ENCODE measurements at places on chromosomes 6 and 20. TPM values are rescaled to one million over a fixed set of nuclear protein-coding genes. Genes with fewer than 3 reads are reported as not detected.
A peak's percentile ranks its signal among the peaks of the same experiment; 100 is the strongest.

Gene SLC17A3
- total RNA-seq: not detected

Gene SRMS
- not detected for total RNA-seq

Gene KCNK5
- 6.1 TPM for total RNA-seq

Gene FKBP1C
- total RNA-seq: not detected

DNA sequence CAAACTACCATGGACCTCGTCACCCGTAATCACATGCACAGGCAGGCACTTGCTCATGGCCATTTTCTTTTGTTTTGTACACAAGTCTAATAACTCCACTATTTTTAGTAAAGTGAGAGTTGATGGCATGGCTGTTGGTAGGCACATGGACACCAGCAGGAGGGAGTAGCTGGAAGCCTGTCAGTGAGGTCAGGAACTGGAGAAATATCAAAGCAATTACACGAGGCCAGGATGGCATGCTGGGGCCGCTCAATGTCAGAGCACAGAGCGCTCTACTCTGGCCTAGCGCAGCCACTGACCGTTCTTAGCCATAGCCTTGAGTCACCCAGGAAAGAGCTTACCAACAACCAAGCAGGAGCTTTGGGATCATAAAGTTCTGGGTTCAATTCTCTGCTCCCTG is 36.1 kb upstream of the GTSF1L start:
- DNase-seq: no peak

GRCh38 chr6:33768644-33769120 is 20.2 kb downstream of the LEMD2 start:
- DNase-seq: peak; percentile 80

DNA sequence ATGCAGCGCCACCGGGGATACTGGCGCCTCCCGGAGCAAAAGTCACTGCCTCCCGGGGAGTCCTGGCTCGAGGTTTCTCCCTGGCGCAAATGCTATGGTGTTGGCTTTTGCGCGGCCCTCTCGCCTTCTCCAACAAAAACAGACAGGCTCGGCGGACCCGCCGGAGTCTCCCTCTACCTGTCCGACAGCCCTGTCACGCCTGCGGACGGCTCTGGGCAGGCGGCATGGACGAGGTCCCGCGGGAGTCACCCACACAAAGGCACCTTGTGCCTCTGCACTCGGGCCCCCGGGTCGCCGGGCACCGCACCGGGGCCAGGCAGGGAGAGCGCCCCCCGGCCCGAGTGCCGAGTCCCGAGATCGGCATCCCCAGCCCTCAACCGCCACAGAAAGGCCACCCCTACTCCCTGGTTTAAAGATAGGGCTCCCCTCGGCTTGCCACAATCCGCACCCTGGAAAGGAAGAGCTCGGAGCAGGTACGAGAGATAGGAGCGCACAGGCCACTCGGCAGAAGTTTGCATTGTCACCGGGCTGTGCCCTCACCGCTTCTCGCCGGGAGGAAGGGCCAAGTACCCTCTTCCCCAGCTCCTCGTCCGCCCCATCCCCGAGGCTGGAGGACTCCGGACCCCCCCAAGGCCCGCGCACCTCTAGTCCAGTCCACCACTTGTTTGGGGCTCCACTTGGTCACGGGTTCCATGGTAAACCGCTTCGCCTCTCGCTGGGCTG is 903 bp downstream of the CNKSR3 start:
- peak; percentile 50 for DNase-seq
